ENCODE measurements at places on chromosomes 4 and X.

- no peak for DNase-seq
These were observed 71.0 kb upstream of the BMP2K start for GRCh38 chr4:78704981-78705683.

DNA sequence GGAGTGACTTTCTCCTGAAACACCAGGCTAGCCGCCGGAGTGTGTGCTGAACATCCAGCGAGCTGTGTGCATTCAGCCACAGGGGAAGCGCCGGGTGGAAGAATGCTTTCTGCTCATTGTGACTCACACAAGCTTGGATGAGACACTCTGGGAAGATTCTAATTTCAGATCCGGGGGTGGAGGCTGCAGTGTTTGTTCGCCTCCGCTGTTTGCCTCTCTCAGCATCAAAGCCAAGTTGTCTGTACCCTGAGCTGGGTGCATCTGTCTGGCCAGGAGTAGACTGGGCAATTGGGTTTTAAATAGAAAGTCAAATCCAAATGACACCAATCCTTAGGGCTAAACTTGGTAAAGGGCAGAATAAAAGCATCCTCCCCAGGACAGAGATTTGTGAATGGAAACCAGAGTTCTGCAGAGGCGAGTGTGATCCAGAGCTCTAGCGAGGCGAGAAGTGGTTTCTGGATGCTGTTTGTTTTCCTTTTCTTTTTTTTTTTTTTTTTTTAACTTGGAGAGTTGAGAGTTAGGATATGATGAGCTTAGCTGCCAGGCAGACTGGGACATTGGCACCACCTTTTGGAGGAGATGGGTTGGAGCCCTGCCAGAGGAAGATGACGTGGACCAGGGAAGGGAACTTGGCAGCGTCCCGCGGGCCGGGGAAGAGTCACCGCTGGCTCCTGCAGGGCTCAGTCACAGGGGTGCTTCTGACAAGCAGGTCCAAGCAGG, 196.0 kb upstream of the PSAPL1 start:
- peak; percentile 28 for DNase-seq

- DNase-seq, result no peak
These were observed 869.1 kb upstream of the GRID2 start for GRCh38 chr4:91434631-91435030.

GRCh38 chr4:76689145-76689817, 208.7 kb downstream of the SOWAHB start:
- peak; percentile 27 for DNase-seq

- DNase-seq, result no peak
These were observed 67.6 kb downstream of the PJA1 start for GRCh38 chrX:69097451-69098236.

GRCh38 chrX:41664375-41664901, 24.3 kb upstream of the GPR34 start:
- DNase-seq, result no peak

DNA sequence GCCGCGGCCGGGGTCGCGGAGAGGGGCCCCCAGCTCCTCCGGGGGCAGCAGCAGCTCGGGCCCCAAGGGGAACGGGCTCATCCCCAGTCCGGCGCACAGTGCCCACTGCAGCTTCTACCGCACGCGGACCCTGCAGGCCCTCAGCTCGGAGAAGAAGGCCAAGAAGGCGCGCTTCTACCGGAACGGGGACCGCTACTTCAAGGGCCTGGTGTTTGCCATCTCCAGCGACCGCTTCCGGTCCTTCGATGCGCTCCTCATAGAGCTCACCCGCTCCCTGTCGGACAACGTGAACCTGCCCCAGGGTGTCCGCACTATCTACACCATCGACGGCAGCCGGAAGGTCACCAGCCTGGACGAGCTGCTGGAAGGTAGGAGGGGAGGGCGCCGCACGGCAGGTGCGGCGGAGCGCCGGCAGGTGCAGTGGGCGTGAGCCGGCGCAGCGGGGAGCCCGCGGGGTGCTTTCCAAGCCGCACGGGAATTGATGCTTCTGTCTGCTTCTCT, 886 bp downstream of the DCLK2 start:
- DNase-seq, result peak; percentile 53

- DNase-seq, result no peak
These were observed 432.3 kb upstream of the ATOH1 start for GRCh38 chr4:93396272-93396671.

DNA sequence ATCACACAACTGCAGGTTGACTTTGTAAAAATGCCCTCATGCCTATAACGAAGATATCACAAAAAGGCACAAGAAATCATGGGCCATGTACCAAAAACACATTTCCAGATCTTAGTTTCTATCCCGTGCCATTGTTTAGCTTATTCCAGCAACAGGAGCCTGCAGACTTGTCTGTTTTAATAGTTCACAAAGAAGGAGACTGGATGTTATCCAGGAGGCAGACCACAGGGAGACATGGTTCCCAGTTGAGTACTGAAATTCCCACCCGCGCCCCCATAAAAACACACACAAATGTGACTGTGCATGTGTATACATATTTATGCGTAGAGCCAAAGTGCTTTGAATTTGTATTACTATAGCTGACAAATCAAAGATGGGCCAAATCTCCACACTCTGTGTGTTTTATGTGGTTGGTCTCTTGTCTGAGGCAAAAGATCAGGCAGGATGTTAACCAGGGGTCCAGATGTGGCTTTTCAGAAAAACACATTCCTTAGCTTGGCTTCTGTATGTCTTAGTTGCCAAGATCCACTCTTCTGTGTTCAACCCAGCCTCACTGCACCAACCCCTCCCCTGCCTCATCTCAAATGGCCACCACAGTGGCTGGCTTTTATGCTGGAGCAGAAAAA, 469.2 kb upstream of the DIPK2B start:
- no peak for DNase-seq

DNA sequence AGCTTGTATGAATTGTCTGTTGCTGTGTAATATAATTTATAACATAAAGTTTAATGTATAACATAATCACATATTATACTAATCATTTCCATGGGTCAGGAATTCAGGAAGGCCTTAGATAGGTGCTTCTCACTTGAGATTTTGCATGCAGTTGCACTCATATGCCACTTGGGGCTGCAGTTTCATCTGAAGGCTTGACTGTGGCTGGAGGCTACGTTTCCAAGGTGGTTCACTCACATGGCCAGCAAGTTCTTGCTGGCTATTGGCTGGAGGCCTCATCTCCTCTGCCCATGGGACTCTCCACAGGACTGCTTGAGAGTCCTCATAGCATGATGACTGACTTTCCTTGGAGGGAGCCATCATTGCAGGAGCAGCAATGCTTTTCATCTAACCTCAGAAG, 53.4 kb upstream of the STX18 start:
- DNase-seq, result no peak

DNA sequence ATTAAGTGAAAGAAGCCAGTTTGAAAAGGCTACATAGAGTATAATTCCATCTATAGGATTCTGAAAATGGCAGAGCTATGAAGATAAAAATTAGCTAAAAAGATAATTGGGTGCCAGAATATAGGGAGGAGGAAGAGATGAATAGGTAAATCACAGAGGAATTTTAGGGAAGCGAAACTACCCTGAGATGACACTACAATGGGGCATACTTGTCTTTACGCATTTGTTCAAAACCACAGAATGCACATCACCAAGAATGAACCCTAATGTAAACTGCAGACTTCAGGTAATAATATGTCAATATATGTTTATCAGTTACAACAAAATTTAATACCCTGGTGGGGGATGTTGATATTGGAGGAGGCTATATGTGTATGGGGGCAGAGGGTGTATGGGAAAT, 1342.9 kb downstream of the ADGRL3 start:
- DNase-seq, result no peak

DNA sequence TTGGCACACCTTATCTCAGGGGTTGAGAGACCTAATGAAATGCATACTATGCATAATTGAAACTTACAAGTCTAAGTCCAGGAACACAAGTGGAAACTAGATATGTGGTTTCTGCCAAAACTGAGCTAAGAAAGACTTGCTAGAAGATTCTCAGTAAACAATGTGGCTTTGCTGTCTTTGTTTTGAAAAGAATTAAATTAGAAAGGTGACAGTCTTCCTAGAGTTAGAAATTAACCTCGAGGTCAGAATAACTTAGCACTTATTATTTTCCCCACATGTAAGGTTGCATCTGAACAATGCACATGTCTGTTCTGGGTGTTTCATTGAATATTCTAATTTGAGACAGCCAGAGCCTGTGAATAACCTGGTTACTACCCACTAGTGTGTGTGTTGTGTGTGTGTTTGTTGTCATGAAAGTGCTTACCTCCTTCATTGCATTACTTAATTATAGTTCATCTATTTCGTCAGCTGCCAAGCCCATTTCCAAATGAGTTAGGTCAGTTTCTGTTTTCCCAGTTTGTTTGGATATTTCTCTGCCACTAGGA, 1.5 kb downstream of the EREG start:
- DNase-seq, result no peak

- no peak for DNase-seq
These were observed 238.1 kb downstream of the INPP4B start for GRCh38 chr4:142607976-142608375.

GRCh38 chr4:146146918-146147317, 28.6 kb upstream of the LSM6 start:
- no peak for DNase-seq

DNA sequence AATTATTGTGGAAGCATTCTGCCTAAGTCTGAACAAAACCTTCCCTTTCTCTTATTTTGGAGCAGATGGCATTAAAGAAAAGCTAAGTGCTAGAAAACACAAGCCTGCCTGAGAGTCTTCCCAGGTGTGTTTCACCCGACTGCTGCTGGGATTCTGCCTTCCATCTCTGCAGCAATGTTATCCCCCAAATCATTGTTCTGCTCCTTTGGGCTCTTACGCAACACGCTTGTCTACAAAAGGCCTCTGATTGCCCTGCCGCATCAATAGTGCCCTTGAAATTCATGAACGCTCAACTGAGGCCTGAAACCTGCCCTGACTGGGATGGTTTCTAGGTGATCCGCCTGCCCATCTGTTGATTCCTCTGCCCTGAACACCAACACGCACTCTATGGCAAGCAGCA, 80.3 kb downstream of the SEL1L3 start:
- peak; percentile 8 for DNase-seq

- no peak for DNase-seq
These were observed 35.9 kb upstream of the HPSE start for GRCh38 chr4:83370640-83370906.

- no peak for DNase-seq
These were observed 4.9 kb downstream of the ACSL4 start for GRCh38 chrX:109728173-109728535.

GRCh38 chr4:7830747-7831146, 108.9 kb downstream of the AFAP1 start:
- DNase-seq, result no peak

DNA sequence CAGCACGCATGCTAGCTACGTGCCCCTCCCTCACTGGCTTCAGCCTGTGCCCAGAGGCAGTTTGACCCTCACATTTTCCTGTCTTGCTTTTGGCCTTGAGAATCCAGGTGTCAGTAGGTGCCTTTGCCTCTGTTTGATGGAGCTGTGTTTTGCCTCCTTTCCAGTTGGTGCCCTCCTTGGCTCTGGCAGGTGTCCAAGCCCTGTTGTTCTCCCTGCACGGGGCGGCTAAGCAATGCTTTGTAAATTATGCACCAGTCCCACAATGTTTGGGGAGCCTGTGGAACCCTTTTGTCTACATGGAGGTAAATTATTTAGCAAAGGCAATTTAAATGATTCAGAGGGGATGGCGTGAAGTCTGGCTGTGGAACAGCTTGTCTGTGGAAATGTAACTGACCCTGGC, 202.9 kb upstream of the BOD1L1 start:
- no peak for DNase-seq

- no peak for DNase-seq
These were observed 600 bp downstream of the RADX start for GRCh38 chrX:106612393-106612763.

- no peak for DNase-seq
These were observed 27.2 kb upstream of the C4orf17 start for GRCh38 chr4:99483636-99484035.

GRCh38 chr4:4472344-4472958, 69.4 kb downstream of the STX18 start:
- DNase-seq, result no peak

DNA sequence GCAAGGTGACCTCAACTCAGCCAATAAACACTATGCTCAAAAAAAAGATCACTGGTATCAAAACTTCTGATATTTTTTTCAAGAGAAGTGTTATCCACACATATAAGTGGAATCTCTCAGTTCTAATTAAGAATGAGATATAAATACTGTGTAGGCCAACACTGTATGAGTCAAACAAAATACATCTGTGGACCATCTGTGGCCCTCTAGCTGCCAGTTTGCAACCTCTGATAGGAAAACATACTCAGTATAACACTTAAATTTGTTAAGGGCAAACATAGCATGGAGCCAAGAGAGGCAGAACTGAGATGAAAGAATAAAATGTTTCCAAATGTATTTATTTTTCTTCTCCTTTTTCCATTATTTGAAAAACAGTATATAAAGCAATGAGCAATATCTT, 377.3 kb downstream of the ARAP2 start:
- no peak for DNase-seq

GRCh38 chr4:152607178-152607577, 71.3 kb upstream of the FBXW7 start:
- no peak for DNase-seq

DNA sequence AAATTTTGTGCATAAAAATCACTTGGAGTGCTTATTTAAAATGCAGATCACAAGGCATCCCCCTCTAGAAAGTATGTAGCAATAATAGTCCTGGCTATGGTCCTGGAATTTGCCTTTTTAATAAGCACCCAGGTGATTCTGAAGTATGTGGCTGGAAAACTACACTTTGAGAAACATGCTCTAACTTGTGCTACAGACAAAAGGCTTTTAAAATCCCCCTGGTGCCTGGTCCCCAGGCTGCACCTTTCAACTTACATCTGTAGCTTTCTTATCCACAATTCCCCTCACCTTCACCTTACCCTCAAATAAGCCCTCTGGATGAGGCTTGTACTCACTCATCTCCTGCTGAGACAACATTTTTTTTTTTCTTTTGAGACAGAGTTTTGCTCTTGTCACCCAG, 21.1 kb downstream of the ART3 start:
- DNase-seq, result no peak

- no peak for DNase-seq
These were observed 5.2 kb downstream of the TSPYL2 start for GRCh38 chrX:53087388-53087831.

DNA sequence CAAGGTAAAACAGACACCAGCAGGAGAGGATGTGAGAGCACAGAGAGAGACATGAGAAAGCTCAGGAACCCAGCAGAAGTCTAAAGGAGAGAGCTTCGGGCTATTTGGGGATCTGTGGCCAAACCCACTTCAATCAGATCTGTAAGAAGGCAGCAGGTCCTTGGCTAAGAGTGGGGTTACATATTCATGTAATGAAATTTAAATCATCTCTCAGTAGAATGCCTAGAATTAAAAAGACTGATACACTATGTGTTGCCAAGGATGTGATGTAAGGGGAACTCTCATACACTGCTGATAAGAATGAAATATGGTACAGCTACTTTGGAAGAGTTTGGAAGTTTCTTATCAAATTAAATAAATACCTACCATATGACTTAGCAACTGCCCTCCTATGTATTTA, 35.8 kb downstream of the PDE5A start:
- no peak for DNase-seq

DNA sequence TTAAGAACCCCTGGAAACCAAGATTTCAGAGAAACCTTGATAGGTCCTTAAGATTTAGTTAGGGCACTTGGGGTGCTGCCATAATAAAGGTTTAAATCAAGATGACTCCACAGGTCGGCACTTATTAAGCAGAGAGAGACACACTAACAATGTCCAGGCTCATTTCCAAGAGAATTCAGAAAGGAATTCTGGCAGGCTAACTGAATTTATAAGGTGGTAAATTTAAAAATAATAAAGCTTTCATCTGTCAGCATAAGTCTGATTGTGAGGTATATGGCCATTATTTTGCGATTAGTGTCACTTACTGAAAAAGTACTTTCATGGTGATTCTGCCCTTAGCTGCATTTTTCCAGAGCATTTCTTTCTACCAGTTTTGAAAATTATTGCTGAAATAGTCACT, 472.7 kb downstream of the ARAP2 start:
- no peak for DNase-seq
